ENCODE measurements at places on chromosomes 3 and 15.

- no peak for DNase-seq
These were observed 57.6 kb downstream of the SSR3 start for GRCh38 chr3:156497326-156497725.

- peak; percentile 90 for DNase-seq
These were observed 7.7 kb upstream of the RFT1 start for GRCh38 chr3:53137835-53138446.

- no peak for DNase-seq
These were observed 2.5 kb upstream of the NLGN1 start for GRCh38 chr3:173395073-173395411.

GRCh38 chr3:365268-365667, 168.7 kb downstream of the CHL1 start:
- DNase-seq = no peak

DNA sequence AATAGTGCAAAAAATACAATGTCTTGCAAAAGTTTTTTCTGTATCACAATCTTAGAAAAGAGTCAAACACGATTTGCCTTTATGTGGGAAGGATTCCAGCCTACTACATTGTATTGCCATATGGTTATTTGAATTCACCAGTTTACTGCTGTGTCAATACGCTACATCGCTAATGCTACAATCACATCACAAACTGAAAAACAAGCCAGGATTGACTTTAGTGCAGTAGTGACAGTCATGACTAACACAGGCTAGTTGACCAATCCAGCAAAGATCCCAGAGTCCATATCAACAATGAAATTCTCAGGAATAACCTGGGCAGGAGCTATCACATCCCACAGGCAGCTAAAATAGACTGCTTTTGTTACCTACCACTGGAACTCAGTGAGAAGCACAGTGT, 67.0 kb downstream of the IL12A start:
- no peak for DNase-seq

DNA sequence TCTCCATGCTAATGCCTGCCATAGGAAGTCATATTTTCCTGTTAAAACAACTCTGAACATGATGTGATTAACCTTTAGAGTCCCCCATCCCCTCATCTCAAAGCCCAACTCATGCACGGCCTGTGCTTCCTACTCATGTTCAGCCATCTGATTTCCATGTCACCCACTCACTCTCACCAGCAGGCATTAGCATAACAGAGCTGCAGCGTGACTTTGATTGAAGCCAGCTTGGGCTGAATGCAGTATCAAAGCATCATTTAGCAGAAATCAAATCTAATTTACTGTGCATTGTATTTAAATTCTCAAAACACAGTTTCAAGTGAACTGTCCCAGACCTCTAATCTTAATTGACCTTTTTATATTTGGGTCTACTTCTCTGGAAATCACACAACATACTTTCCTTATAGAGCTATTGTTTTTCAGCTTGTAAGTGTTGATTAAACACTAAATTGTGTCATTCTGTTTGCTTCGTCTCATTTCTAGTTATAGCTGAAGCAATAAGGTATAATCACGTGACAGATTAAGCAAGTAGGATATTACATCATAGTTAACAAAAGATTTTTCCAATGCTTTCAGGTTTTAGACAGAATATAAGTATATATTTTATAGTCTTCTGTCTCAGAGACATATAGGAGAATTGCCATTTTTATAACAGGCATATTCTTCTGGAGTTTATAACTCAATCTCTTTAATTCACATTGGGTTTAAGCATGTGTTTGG, 501.5 kb downstream of the ROBO2 start:
- no peak for DNase-seq

DNA sequence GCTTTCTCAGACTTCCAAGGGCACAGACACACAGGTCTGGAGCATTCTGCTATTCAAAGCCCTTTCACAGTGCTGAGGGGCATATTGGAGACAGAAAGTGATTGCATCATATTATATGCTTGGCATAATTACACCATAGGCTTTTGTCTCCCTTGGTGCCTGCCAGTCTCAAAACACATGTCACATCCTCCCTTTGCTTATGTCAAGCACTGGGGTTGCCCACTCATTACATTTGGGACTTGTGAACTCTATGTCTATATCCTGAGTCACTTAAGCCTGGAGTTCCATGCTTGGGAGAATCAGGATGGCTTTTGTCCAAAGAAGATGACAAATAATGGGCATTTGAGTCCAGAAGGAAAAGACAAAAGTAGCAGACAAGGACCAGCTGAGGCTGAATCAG, 12.3 kb upstream of the PDZRN3 start:
- DNase-seq = no peak

- no peak for DNase-seq
These were observed 387.3 kb upstream of the THBS1 start for GRCh38 chr15:39193611-39194010.

DNA sequence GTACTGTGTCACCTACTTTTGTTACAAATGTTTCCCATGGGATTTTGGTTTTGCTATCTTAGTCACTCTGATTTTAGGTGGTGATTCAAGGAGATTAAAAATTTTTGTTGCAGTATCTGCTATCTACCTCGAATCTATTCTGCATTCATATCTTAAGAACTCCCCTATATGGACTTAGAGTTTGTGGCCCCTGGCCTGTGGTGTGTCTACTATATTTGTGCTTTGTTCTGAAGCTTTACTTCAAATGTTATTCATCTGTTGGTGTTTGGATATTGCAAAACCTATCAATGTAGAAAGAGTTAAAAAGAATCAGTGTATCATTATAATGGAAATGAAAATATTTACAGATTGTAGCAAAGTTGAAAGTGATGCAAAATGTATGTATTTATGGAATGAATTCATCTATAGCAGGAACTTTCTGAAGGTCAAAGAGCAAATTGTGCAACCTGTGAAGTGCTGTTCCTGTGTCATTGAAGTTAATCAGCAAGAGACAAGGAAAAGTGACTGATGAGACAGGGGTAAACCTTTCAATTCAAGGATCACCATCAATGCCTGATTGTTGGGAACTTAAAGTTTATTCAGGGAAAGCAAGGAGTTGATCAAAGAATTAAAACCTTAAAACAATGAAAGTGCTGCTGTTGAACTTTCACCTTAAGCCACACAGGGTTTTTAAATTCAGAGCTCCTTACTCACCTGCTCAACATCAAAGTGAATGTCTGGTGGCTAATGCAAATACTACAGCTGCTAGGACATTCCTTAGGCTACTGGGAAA, 71.0 kb downstream of the SLMAP start:
- DNase-seq = no peak

DNA sequence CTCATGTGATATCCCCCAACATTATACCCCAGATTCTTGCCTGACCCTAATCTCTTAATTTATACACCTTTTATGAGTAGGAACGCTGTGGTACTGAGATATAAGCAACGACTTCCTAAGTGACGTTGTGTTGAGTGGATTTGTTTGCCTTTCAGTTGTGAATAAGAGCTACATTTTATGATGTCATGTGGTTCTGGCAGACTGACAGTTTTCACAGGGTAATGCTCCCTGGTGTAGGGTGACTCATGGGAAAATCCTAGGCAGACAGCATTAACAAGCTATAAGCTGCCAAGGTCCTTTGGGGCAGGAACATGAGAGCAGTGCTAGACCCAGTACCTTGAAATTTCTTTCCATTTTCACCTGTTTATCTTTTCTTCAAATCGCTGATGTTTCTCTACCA, 11.2 kb downstream of the C3orf52 start:
- peak; percentile 72 for DNase-seq

DNA sequence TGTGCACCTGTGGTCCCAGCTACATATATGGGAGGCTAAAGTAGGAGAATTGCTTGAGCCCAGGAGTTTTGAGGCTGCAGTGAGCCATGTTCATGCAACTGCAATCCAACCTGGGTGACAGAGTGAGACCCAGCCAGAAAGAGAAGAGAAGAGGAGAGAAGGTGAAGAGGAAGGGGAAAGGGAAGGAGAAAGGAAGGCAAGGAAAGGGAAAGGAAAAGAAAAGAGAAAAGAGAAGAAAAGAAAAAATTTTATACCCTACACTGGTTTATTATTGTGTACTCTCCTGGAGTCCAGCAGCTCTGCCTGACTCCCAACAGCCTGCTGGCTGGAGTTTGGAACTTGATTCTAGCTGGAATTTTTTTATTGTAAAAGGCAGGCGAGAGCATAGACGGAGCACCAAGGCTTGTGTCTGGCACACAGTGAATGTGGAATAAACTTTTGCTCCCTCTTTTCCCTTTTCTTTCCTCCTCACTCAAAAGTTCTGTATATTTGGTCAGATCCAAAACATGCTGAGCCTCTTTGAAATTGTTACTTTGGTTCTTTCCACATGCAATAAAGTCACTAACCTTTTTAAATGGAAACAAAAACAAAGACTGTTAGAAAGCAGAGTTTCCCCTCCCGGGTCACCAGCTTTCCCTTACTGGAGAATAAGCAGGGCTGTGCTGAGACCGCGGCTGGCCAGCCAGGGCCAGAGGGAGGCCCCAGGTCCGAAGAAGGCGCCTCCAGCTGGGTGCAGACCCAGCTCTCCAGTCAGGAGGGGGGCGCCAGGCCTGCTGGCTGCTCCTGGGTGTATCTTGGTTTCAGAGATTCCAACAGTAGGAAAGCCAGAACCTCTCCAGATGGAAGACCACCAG, 9.9 kb downstream of the THSD4 start:
- DNase-seq = no peak

GRCh38 chr15:101578443-101578894, 73.7 kb downstream of the TM2D3 start:
- peak; percentile 17 for DNase-seq

GRCh38 chr3:149713730-149714654, 38.3 kb downstream of the COMMD2 start:
- no peak for DNase-seq

- DNase-seq = peak; percentile 87
These were observed 120.7 kb downstream of the LMLN start for GRCh38 chr3:198080521-198081384.

GRCh38 chr3:139524841-139525636, 14.5 kb downstream of the RBP1 start:
- DNase-seq = no peak

- DNase-seq = no peak
These were observed 55.7 kb upstream of the LMOD3 start for GRCh38 chr3:69178082-69178481.

DNA sequence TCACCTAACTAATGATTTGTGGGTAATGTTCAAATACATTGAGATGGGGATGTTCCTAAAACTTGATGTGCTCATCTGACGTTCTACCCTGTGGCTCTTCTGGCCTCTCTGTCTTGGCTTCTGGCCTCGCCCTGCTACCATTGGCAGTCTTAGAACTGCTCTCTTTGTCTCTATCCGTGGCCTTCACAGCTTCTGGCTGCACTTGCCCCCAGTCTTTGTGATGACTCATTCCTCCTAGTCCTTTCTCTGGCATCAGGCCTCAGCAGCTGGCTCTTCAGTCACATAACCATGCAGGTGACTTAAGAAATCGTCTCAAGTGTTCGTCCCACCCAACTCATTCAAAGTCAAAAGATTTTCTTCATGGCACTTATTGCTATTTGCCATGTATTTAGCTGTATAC, 188.1 kb downstream of the BBX start:
- no peak for DNase-seq

GRCh38 chr15:70271422-70272088, 173.8 kb upstream of the TLE3 start:
- peak; percentile 78 for DNase-seq

GRCh38 chr3:144586382-144586781, 614.8 kb downstream of the DIPK2A start:
- DNase-seq = no peak

- no peak for DNase-seq
These were observed 25.1 kb downstream of the OXSR1 start for GRCh38 chr3:38190481-38190881.

- peak; percentile 87 for DNase-seq
These were observed at the start of gene NDUFAF3 for GRCh38 chr3:49021813-49022687. TSS of gene NDUFAF3 (plus strand) at chr3:49022121. CDS start at chr3:49022145, 24 bp downstream.

- no peak for DNase-seq
These were observed 484.2 kb upstream of the ATP11B start for GRCh38 chr3:182309120-182309519.

DNA sequence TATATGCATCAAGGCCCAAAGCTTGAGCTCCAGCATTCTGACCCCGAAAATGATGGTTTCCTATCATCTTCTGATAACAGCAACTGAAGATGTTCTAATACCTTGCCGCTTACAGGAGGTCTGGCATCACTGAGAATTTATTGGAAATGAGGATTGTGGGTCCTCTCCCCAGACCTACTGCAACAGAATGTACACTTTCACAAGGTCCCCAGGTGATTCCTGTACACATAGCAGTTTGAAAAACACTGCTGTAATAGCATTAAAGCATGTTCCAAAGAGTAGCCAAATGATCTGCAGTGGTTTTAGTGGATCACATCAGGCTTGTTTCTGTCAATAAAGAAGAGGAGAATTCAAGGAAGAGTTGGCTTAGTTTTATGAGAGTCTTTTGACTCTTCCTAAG, 11.3 kb downstream of the TGFBR2 start:
- no peak for DNase-seq

GRCh38 chr15:59622289-59622688, 10.7 kb downstream of the GCNT3 start:
- peak; percentile 31 for DNase-seq

- no peak for DNase-seq
These were observed 165.8 kb downstream of the VPS8 start for GRCh38 chr3:184977796-184978195.

- no peak for DNase-seq
These were observed 11.3 kb upstream of the KNL1 start for GRCh38 chr15:40582726-40583246.

DNA sequence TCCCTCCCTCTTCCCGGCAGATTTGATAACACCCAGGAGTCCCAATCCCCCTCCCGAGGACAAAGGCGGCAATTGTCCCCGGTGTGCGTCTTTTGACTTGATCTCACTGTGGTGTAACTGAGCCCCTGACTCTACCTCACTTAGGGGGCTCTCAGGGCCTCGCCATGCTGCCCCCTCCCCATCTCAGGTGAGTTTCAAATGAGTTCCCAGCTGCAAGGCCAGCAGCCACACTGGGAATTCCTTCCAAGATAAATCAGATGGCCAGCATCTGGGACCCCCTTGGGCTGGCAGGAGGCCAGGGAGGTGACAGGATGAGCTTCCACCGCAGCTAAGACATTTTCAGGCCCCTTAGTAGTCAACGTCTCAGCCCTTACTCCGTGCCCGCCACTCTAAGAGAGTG, 35.0 kb downstream of the WNT7A start:
- no peak for DNase-seq

DNA sequence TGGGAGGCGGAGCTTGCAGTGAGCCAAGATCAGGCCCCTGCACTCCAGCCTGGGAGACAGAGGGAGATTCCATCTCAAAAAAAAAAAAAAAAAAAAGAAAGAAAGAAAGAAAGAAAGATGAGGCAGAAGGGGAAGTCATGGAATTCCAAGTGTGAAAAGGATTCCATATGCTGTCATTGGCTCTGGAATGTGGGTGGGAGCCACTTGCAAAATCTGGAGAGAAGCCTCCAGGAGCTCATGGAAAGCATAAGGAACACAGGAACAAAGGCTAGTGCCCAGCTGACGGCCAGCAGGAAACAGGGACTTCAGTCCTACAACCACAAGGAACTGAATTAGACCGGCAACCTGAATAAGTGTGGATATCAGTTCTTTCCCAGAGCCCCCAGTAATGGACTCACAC, 12.5 kb upstream of the TRAK1 start:
- DNase-seq = no peak

DNA sequence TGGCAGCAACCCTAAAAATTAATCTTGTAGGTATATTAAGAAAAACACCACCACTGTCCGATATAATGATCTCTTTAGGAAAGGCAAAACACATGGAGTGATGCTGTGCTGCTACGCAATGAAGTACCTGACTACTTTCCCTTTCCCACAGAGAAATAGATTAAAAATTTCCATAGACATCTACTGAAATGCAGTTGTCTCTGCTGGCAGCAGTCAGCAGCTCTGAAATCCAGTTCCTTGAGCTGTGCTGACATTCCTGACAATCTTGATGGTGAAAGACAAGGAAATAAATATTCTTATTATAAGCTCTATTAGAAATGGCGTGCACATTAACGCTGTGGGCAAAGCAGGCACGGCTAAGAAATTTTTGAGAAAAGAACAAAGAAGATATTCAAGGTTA, 287.6 kb downstream of the IL5RA start:
- no peak for DNase-seq

All from inflammatory macrophage treated with lipopolysaccharide for 1 hour (primary cell).